ENCODE measurements at places on chromosomes 13 and 19.

GRCh38 chr19:54851353-54851752, 1.1 kb downstream of the KIR3DL2 start:
- DNase-seq, result no peak

DNA sequence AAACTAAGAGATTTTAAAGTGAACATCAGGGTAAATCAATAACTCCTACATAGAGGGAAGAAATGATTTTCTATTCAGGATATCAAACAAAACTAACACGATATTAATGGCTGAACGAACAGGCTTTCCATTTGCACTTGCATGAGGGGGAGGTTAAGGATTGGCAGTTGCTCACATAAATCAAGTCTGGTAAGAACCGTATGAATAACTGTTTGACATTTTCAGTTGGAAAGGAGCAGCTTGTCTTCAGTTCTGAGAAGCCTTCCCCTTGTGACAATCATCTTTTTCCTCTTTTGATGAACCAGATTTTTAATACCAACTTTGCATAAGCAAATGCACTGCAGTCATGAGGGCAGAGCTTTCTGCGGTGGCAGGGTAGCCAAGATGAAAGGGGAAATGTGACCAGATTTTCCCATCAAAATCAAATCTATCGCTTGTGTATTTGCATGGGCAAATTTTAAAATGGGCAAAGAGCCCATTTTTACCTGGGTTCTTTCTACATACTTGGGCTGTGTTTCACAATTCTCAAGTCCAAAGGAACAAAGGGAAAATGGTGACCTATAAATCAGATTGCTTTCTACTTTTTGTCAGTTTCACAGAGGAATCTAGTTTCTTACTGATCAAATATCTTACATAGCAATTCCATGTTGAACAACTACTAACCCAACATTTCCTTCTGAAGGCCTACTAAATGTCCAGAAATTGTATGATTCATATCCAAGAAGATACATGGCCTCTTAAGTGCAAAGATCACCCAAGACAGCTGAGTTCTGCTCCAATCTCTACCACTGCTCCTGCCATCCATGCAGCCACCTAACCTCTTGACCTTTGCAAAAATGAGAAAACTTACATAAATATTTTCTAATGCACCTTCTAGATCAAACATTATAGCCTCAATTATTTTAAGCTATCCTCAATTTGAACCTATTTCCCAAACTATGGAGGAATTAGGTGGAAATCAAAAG, 249.6 kb downstream of the OXGR1 start:
- DNase-seq, result no peak

DNA sequence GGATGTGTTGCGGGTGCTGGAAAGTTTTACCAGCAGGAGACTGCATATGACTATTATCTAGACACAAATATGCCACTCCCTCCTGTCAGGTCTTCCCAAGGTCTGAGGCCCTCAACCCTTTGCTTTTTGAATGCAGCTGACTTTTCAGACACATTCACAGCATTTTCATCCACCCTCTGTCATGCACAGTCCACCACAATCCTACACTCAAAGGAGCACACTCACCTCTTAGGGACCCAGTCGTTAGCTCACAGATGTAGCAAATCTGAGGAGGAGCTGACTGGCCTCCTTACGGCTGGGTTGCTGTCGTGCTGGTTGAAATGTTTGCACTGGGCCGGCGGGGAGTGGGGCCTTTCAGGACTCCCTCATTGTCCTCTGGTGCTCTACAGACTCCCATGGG, 479.4 kb downstream of the IRS2 start:
- DNase-seq, result no peak

GRCh38 chr19:5166262-5166661, 174.3 kb downstream of the PTPRS start:
- peak; percentile 99 for DNase-seq

GRCh38 chr19:3210347-3211017, 14.0 kb upstream of the CELF5 start:
- DNase-seq, result peak; percentile 35

- no peak for DNase-seq
These were observed 216.9 kb downstream of the RGCC start for GRCh38 chr13:41674246-41674645.

DNA sequence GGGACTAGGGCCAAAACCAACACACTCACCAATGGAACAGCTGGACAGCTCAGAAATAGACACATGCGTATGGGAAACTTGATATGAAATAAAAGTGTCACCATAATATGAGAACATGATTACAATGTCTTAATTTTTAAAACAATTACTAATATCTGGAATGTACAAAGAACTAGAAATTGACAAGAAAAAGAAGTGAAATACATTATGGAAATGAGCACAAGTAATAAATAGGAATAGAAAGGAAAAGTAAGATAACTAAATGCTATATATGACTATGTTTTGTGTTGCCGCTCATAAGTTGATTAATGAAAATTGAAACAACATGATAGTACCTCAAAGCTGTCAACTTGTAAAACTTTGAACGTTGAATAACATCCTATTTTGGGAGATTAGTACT, 801.1 kb downstream of the SLITRK5 start:
- no peak for DNase-seq

DNA sequence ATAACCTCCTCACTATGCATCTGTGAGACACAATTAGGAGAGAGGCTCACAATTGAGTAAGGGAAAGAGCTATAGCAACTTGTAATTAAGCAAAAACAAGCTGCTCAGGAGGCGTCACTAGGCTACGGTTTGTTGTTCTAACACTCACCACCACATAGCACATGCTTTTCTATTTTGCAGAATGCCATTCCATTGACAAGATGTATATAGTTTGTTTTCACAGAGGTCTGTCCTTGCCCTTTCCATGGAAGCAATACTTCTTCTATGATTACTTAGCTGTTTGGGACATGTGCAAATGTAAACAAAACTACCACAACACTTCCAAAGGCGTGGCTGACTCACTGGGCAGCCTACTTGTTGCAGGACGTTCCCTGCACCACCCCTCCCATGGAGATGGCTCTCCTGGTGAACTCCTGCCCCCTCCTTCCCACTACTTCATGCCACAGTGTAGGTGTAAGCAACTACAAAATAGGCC, 33.9 kb upstream of the FAM216B start:
- DNase-seq, result peak; percentile 64

- no peak for DNase-seq
These were observed 12.3 kb upstream of the MISP start for GRCh38 chr19:738509-739128.

- peak; percentile 37 for DNase-seq
These were observed 55.2 kb downstream of the SPATA13 start for GRCh38 chr13:24215732-24216131.

Measured in PC-3 (cell line).